Activated CD4-positive, CD25-positive, alpha-beta regulatory T cell (primary cell): ENCODE measurements at places on chromosomes 11 and 22.

GRCh38 chr11:46281371-46281831 lies 3.9 kb downstream of the CREB3L1 start:
- no peak for DNase-seq

- no peak for DNase-seq
These were observed 69.1 kb upstream of the PPARA start for GRCh38 chr22:46081036-46081830.

DNA sequence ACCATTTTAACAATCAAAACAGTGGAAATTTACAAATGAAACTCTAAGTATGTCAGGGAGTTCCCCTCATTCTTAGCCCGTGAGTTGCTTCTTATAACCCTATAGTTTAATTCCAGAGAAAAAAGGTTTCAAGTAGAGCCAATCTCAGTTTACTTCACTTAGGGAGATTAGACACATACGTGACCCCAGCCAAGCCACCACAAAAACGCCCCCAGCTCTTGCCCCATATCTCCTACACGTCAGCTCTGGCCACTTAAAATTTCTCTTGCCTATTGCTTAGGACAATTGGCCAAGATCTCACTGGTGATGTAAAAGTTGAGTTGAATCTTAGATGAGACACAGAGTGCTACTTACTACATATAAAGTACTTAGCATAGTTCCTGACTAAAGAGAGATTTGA lies 166.4 kb downstream of the ETS1 start:
- DNase-seq = no peak

GRCh38 chr11:38530226-38530625 lies 1932.2 kb upstream of the RAG2 start:
- DNase-seq = no peak

DNA sequence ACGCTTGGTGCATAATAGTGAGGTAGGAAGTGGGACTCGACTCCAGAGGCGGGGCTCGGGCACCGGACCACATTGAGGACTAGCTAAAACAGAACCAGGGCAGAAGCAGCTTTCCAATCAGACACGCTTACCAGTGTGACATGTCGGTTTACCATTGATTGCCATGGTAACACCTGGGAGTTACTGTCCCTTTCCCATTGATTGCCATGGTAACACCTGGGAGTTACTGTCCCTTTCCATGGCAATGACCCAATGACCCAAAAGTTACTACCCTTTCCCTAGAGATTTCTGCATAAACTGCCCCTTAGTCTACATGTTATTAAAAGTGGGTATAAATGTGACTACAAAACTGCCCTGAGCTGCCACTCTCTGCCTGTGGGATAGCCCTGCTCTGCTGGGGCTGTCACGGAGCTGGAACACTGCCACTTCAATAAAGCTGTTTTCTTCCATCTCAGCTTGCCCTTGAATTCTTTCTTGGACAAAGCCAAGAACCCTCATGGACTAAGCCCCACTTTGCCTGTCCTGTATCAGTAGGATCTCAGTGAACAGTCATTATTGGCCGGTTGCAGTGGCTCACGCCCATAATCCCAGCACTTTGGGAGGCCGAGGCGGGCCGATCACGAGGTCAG lies 77.4 kb upstream of the CRYBB3 start:
- DNase-seq = no peak

GRCh38 chr11:132962041-132962440 lies 570.3 kb downstream of the OPCML start:
- no peak for DNase-seq

GRCh38 chr22:28442711-28443525 lies 236.7 kb downstream of the TTC28 start:
- DNase-seq = no peak
